Stimulated activated CD4-positive, alpha-beta T cell treated with anti-CD3 and anti-CD28 coated beads, Interleukin-12 subunit alpha, Interleukin-12 subunit beta, amount 100 ng/mL, for 48 hours (primary cell): ENCODE measurements at places on chromosomes 6 and 20.

DNA sequence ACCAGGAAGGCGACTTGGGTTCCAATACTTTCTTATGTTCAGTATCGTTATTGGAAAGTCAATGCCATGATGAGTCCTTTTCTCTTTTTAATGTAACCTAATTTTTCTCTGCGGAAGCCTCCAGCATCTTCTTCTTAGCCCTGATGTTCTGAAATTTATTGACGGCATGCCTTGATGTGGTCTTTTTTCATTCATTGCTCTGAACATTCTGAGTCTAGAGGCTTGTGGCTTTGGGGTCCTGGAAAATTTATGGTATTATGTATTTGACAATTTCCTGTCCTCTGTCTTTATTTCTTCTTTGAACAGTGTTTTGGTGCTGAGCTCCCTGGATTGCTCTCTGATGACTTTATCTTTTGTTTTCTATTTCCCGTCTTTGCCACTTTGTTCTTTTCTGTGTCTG is 28.7 kb upstream of the MAS1 start:
- DNase-seq: no peak

DNA sequence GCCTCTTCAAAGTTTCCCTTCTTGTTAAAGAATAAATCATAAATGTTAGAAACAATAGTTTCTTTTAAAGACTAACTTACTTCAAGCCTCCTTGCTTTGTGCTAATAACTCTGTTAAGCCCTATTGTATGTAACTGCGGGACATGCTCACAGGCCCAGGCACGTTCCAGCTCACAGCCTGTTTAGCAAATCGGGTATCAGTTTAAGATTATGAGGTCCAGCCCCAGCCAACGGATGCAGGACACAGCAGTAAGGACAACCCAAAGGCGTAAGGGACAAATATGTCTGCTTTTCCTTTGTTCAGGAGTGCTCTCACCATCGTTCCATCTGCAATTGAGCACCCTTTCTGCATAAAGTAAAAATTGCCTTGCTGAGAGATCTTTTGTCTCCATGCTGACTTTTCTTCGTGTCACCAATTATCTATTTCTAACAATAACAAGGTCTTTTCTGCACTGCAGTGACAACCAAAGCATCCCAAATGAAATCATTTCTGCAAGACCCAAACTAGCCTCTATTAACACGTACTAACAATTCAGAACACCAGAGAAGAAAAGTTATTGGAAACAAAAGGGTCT is 1.4 kb downstream of the C6orf52 start:
- no peak for DNase-seq

DNA sequence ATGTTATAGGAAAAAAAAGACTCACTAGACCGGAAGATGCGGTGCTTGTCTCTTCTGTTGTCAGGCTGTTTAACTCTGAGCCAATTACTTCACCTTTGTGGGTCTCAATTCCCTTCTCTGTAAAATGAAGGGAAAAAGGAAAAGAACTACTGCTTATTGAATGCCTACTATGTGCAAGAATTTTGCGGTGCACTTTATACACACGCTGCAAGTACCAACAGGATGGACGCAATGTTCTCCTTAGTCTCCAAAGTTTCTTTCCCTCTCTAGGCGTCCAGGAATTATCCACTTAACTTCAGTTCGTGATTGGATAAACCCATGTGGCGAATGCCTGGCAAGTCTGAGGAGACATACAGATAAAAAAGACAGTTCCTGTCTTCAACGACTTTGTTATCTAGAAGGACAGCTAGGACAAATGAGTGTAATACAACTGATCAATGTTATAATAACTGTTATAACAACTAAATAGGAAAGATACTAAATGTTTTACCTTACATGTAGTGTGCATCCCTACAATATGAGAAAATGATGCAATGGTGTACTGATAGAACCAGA is 69.0 kb upstream of the JARID2 start:
- DNase-seq: no peak

DNA sequence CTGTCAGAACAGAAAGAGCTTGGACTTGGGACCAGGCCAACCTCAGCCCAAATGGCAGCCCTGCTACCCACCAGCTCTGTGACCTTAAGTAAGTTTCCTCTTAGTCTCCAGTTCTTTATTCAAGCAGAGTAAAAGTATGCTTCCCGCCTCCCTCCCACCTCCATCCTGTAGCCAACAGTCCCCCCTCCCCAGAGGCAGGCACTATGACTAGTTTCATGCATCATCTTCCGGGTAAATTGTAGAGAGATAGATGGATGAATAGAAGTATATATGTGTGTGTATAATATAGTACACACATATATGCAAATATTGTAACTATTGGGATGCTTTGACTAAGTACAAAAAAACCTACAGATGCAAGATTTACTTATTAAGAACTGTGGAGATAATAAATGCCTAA is 39.5 kb upstream of the B4GALT5 start:
- no peak for DNase-seq

- peak; percentile 29 for DNase-seq
Observed at GRCh38 chr6:161128680-161129196, 137.2 kb downstream of the MAP3K4 start.
